ENCODE measurements at places on chromosomes 6 and 20.

DNA sequence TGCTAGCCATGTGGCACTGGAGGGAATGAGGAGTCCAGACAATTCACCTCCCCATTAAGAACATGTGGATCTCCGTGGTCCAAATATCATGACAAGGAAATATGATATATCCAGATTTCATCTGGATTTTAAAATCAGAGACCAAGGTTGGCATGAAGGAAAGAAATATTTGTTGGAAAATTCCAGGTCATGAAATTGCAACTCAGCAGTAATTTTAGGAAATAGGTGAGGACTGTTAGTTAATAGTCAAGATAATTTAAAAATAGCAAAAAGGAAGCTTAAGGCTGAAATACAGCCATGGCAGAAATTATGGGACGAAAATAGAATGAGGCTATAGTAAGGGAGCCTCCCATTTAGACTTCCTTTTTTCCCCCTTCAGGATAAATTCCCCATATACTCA is 26.9 kb downstream of the DEFB114 start:
- DNase-seq, result no peak

DNA sequence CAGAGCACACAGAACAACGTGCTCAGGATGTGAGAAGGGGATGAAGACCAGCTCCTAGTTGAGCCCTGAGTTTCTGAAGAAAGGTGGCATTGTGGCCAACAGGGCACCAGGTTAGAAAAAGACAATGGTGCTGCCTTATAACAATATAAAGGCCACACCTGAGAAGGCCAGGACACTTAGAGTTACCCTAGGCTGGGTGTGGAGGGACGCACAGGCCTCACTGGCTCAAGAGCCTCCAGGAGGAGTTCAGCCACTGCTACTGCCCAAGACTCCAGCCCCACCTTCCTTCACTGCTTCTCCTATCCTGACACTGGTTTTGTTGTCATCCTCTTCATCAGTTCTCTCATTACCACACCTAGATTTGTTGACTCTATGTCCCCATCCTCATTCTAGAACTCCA is 55.2 kb upstream of the BEND6 start:
- DNase-seq, result no peak

DNA sequence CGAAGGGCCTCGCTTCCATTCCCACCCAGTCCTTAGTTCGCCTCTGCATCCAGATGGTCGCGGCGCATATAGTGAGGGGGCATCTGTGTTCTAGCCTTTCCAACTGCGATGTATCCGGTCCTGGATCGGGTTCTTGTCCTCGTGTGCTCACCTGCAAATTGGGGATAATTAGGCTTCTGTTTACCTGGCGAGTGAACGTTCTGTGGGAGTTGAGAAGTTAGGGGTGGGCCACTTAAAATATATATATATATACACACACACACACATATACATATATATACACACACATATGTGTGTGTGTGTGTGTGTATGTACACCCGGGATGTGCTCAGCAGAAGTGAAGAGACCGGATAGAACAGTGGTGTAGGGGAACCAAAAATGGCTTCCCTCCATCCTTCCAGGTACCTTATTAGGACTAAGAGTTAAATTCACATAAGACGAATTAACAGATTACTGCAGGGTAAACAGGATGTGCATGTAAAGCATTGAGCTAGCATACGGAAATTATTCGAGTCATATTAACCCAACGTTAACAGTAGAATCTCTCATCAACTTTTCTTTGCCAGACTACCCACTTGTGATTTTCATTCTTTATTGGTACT is 537 bp downstream of the CSTF1 start:
- no peak for DNase-seq

DNA sequence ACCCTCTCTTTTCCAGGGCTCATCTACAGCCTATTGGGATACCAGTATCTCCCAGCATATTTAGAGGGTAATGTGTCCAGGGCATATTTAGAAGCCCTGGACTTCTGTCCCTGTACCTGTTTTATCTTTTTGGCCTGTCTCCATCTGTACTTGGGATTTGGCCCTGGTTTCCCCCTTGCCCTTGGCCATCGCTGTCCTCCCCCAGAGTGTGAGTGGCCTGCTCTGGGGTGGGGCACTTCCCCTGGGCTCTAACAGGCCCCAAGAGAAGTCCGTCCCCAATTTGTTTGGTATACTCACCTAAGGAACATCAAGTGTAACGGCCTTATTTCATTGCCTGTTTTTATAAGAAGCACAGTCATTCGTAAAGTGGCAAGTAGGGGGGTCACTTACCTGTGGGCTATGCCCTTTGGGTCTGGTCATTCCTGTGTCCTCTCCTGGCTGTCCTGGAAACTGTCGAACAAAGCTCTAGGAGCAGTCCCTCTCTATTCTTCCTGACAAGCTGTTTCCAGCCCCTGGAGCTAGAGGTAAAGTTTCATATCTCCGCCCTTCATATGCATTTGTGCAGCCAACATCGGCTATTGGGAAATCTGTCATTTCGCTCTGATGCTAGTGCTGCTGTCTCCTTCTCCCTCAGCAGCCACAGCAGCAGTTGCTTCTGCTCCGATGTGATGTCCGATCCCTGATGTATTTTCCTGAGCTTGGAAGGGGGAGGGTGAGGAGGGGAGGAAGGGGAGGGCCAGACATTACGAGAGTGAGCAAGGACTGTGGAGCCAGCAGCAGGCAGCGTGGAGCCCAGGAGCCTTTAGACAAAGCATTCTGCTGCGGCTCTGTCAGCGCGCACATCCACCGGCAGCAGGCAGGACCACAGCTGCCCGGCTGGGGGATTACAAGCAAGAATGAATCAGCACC is 83.4 kb downstream of the TCP11 start:
- no peak for DNase-seq

DNA sequence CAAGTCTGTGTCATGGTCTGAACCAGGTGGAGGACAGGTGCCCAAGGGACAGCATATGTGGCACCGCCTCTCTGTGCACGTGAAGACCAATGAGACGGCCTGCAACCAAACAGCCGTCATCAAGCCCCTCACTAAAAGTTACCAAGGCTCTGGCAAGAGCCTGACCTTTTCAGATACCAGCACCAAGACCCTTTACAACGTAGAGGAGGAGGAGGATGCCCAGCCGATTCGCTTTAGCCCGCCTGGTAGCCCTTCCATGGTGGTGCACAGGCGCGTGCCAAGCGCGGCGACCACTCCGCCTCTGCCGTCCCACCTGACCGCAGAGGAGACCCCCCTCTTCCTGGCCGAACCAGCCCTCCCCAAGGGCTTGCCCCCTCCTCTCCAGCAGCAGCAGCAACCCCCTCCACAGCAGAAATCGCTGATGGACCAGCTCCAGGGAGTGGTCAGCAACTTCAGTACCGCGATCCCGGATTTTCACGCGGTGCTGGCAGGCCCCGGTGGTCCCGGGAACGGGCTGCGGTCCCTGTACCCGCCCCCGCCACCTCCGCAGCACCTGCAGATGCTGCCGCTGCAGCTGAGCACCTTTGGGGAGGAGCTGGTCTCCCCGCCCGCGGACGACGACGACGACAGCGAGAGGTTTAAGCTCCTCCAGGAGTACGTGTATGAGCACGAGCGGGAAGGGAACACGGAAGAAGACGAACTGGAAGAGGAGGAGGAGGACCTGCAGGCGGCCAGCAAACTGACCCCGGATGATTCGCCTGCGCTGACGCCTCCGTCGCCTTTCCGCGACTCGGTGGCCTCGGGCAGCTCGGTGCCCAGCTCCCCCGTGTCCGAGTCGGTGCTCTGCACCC is 109.5 kb upstream of the RAB32 start:
- DNase-seq, result no peak
